ENCODE measurements at places on chromosomes 7 and 10.

DNA sequence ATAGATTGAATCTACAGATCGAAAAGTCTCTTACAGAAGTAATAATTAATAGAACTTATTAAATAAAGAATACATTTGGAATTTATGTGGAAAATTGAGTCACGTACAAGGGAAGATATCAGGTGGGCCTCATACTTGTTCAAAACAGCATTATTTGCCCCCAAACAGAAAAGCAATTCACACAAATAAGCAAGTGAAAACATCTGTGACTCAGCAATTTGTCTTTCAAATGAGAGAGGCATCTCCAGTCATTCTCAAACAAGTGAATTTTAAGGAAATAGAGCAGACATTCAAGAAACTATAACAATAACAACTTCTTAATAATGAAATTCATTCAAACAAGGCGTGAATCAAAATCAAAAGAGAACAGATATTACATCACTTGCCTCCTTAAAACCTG lies 50.1 kb downstream of the SEMA3A start:
- no peak for DNase-seq

DNA sequence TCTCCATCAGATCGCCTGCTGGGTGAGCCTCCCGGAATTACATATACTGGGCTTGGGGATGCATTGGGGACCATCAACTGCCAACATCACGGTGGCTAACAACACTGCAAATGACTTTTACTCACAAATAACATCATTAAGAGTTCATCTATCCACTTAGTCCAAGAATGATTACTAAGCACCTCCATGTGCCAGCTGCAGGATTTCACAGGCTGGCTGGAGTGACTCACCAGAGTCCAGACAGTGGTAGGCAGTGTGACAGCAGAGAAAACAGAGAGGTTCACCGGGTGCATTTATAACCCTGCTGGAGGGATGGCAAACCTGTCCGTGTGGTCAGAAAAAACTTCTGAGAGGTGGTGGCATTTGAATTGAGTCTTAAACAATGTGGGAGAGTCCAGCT lies 3.2 kb upstream of the IGFBP3 start:
- no peak for DNase-seq

DNA sequence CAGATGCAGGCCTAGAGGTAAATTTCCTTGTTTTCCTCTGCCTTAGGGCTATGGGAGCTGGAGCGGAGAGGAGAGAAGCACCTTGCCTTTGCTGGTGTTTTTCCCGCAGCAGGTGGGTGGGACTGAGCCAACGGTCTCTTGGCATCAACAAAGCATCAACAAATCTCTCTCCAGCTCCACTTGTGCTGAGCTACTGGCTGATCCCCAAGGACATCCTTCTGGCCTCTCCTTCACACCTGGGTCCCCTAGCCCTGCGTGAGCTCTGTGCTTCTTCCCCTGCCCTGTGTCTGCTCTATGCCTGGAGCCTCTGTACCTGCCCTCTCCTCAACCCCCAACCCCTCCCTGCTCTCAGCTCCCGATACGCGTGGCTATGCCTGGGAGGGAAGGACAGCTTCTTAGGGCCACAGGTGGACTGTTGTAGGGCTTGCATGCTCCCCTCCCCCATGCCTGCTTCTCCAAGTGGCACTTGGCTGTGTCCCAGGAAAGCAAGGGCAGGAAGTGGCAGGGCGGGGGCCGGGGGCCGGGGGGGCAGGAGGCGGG lies 3.2 kb upstream of the CLDN4 start:
- DNase-seq: no peak

DNA sequence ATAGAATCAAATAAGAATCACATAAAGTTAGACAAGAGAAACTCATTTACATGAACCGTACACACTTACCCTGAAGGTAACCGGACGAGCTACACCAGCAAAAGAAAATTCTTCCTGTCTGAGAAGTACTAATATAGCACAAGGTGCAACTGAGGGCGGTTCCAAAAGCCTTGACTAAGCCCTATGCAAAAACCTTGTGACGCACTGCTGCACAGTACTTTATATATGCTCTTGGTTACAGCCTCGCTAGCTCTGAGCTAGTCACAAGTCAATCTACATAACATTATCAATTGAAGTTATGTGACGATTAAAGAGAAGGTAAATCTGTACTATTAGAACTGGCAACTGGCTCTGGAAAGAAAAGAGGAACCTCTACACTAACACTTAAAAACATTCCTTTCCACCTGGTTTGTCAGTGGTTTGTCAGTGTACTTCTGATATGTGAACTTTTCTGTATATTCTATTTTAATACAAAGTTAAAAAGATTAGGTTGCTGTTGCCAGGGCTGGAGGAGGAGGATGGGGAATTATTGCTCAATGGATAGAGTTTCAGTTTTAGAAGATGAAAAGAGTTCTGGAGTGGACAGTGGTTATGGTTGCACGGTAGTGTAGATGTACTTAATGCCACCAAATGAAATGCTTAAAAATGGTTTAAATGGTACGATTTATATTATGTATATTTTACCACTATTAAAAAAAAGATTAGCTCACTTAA lies 21.6 kb downstream of the NT5C3A start:
- DNase-seq: peak; percentile 56

DNA sequence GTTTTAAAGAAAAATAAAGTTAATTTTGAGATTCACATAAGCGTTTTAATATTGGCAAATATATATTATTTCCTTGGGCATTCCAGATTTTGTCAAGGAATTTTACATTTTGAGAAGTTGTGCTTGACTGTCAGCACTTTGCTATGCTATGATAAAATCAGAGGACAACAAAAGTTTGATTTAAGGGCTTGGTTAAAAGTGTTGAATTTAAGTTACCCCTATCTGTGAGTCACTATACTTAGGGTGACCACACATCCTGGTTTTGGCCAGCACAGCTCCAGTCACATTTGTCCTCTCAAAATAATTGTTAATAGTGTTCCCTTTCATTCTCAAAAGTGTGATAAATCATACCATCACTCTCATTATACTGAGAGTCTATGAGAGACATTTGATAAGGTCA lies 34.2 kb upstream of the ANK3 start:
- no peak for DNase-seq

DNA sequence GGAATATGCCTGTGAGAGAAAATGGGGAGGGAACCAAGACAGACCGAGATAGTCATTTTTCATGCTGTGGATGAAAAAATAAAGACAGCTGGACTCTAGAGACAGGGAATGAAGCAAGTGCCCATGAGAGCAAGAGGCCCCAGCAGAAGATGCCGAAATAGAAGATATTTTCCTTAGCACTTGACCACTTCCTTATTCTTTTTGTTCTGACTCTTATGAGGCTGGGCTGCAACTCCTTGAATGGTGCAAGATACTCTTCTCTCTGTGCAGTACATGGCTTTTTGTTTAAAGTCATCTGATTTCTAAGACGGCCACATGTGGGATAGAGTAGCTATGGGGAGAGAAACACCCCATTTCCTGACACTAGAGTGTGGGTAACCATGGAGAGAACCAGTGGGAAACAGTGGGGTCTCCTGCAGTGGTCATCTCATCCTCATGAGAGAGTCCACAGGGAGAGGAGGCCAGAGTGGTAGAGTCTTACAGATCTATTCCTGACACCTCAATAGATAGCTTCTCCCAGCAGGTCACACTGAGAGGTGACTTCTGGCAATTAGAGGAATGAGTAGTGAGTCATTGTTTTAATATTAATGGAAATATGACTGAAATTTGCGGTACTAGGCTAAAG lies 18.0 kb upstream of the VCL start:
- DNase-seq: peak; percentile 72
